Kasumi-1 (cell line): ENCODE measurements at places on chromosomes 2 and 18.
A peak's percentile ranks its signal among the peaks of the same experiment; 100 is the strongest.

DNA sequence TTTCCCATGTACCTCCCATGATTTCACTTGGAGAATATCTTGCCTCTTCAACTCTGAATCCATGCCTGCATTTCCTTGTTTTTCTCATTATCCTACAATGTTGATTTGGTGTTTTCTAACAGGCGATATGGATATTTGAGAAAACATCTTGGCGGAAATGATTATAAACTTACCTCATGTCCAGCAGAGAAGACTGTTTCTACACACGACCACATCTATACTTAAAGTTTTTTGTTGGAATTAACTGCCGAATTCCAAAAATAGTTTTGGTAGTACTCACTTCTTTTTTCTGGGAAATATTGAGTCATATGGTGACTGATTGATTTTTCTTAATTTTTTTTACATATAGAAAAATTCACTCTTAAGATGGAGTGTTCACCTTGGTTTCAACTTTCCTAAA, 41.4 kb upstream of the TMEFF2 start:
- DNase-seq = no peak

DNA sequence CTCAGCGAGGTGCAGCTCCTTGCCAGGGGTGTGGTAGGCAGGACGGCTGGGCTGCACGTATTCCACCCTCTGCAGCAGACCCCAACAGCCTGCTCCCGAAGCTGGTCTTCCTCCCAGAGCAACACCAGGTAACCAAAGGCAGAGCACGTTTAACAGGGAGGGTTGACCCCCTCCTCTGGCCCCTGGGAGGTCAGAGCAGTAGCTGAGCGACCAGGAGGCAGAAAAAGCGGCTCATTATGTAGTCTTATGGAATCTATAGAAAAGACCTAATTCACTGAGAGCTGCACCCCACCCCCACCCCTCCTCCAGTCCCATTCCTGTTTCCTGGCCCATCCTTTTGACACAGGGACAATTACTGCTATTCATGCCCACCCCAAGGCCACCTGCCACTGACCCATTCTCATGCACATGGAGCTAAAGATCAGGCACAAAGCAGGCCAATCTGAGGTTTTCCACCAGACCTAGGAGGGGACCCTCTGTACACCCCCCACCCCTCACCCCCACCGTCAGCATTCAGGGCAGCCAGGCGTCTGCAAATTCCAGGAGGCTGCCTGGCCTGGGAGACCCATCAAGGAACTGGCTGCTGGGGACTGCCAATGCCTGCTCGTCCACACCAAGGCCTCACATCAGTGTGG, 60.9 kb upstream of the FZD7 start:
- no peak for DNase-seq

DNA sequence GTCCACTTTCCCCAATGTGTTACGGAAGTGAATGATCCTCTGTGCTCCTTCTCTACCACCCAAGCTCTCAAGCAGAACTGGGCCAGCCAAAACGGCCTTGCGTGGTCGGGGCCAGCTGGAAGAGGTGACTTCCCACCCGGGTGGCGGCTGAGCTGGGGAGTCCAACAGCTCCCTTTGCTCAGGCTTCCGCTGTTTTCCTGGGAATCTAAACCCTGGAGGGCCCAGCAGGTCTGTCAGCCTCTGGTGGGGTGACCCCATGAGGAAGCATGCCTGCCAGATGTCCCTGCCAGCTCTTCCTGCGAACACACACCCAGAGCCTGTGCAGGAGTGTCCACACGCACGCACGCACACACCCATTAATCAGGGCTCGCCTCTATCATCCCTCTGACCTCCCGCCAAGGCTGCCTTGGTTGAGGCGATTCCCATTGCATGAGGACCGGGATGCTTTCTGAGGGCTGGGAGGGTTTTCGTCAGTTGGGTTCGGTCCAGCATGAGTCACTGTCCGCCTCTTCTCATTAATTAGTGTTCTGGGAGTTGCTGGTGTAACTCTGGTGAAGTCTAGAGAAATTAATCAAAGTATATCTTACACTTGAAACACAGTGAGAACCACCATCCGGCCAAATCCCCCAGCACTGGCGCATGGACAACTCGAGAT, 90.6 kb downstream of the TWIST2 start:
- DNase-seq = no peak

GRCh38 chr2:61857224-61857623, 3.4 kb upstream of the FAM161A start:
- no peak for DNase-seq

GRCh38 chr2:142153601-142154000, 22.8 kb upstream of the LRP1B start:
- DNase-seq = no peak

DNA sequence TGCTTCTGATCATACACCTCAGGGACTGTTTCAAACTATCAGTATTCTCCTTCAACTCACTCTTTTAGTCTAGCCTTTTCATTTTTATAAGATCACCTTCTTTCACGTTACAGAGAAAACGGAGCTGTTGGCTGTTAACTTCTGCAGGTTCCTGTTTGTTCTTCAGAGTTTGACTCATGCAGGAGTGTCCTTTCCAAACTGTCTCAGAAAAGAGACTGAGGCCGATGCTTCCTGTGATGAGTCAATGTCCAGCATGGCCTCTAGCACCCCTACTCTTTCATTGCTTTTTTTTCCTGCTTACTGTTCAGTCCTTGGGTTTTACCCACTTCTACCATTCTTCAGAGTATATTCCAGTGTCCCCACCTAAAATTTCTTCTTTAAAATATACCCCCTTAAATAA, 240.8 kb upstream of the RGPD4 start:
- no peak for DNase-seq

DNA sequence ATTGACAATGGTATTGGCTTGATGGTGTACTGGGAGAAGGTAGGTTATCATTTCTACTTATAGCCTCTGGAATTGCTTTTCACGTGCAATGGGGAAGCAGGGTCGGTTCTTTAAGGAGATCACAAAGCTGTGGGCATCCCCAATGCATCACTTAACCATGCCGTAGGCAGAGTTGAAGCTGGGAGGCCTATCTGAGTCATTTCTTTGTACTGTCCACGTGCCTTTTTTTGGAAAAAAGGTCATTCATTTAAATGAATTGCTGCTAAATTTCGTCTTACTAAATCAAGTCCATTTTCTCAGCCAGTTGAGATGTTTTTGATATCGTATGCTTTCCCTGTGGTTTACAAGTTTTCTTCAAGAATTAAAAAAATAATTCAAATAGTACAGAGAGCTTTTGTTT, 17.2 kb upstream of the GYPC start:
- DNase-seq = no peak

- no peak for DNase-seq
These were observed 214.4 kb downstream of the L3MBTL4 start for GRCh38 chr18:6200204-6200774.

- no peak for DNase-seq
These were observed 48.0 kb downstream of the EFEMP1 start for GRCh38 chr2:55875434-55876135.

GRCh38 chr2:9570182-9571060, 14.8 kb upstream of the ADAM17 start:
- DNase-seq = peak; percentile 12

DNA sequence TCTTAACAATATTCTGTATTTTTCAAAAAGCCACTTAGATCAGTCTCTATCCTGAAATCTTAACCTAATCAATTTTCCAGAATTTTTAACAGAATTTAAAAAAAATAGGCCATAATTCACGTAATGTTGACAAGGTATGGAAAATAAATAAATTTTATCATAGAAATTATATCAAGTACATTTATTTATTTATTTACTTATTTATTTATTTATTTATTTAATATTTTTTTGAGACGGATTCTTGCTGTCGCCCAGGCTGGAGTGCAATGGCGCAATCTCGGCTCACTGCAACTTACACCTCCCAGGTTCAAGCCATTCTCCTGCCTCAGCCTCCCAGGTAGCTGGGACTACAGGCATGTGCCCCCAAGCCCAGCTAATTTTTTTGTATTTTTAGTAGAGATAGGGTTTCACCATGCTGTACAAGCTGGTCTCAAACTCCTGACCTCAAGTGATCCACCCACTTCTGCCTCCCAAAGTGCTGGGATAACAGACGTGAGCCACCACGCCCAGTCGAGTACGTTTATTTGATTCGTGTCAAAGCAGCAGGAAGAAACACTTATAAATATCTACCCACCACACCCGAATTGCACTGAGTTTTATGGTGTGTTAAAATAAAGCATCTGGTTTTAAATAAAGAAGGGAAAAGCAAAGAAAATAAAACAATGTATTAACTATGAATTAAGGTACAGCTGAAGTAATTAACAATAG, 60.1 kb downstream of the DSC3 start:
- no peak for DNase-seq

DNA sequence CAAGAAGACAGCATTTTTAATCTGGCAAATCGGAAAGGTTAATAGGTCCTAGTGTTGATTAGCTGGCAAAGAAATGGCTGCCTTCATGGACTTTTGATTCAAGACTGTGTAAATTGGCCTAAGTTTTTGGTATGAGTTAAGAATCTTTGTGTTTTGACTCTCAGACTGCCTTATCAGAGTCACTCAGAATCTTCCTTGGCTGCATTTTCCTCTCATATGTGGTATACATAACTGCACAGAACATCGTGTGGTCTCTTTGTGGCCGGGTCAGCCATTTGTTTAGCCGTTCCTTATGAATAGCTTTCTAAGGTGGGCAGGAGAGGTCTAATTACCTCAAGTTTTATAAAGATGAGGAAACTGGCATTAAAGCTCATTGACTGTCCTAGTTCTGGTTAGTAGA, 30.1 kb downstream of the CAB39 start:
- no peak for DNase-seq

- DNase-seq = no peak
These were observed 7.1 kb downstream of the ADAM17 start for GRCh38 chr2:9548506-9548905.

- no peak for DNase-seq
These were observed 102.6 kb downstream of the SEPTIN10 start for GRCh38 chr2:109511168-109511567.

DNA sequence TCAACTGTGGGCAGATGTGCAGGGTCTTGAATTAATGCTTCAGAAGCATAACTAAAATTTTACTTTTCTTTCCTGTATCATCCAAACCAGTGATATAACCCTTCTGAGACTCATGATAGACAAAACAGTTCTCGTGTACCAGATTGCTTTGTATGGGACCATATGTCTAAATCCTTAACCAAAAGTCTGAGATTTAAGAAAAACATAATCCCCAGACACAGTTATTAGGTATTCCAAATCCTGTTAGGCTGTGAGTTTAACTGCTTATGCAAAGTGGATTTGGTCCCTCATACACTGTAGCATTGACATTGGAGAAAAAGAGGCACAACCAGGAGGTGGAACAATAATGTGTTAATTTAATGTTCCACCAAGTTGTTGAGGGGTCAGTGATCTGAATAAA, 235.0 kb downstream of the PMAIP1 start:
- no peak for DNase-seq

DNA sequence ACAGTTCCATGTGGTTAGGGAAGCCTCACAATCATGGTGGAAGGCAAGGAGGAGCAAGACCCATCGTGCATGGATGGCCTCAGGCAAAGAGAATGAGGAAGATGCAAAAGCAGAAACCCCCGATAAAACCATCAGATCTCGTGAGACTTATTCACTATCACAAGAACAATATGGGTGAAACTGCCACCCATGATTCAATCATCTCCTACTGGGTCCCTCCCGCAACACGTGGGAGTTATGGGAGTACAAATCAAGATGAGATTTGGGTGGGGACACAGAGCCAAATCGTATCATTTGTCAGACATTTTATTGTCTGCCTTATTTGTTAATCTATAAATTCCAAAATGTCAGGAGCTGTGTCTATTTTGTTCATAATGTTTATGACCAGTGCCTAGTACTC, 17.6 kb downstream of the NBAS start:
- DNase-seq = no peak

DNA sequence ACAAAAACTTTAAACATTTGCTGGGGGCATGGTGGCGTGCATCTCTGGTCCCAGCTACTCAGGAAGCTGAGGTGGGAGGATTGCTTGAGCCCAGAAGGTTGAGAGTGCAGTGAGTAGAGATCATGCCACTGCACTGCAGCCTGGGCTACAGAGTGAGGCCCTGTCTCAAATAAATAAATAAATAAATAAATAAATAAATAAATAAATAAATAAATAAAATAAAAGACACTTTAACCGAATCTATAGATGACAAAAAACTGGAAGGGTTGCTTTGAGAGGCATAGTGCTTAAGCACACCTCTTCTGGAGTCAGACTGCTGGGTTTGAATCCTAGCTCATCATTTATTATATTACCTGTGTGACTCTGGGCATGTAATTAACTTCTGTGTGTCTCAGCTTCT, 21.2 kb upstream of the CHN1 start:
- no peak for DNase-seq

GRCh38 chr2:159518321-159519005, 97.9 kb downstream of the BAZ2B start:
- no peak for DNase-seq

GRCh38 chr2:11681722-11682589, 12.0 kb upstream of the NTSR2 start:
- DNase-seq = no peak

- no peak for DNase-seq
These were observed 63.7 kb upstream of the MMADHC start for GRCh38 chr2:149651229-149651628.

GRCh38 chr18:57561728-57562423, 24.6 kb downstream of the FECH start:
- peak; percentile 82 for DNase-seq

DNA sequence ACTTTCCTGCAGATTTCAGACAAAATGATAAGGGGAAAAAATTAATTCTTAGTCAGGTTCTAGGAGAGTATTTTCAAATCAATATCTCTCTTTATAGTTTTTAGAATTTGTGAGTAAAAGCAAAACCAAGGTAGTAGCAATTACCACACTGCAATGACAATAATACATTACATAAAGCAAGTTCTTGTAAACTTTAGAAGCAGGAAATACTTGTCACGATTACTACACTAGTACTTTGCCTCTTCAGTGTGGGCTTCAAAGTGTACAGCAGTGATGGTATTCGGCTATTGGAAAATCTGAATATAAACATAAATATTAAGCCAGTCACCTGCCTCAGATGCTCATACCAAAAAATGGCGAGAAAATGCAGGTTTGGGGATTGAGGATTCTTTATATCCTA, 81.0 kb downstream of the ALPK2 start:
- DNase-seq = no peak

DNA sequence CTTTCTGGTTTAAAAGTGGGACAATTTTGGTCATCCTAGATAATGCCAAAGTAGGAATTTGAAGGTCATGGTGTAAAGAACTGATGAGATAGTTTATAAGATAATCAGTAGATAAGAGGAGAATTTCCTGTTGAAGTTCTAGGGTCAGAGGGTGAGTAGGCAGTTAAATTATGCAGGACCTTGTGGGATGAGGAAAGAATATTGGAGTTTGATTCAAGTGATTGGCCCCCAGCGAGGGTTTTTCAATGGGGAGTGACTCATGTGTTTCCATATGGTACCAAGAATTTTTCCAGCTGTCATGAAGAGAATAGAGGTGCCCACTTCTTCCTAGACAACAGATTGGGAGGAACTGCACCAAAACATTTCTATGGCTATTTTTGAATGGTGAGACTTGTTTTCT, 940.2 kb upstream of the ZEB2 start:
- no peak for DNase-seq
